ENCODE measurements at places on chromosomes 5 and 9.
A peak's percentile ranks its signal among the peaks of the same experiment; 100 is the strongest.

- DNase-seq: no peak
These were observed 9.7 kb downstream of the NR2F1-AS1 start for GRCh38 chr5:93571114-93571949.

- peak; percentile 65 for DNase-seq
These were observed 66.8 kb downstream of the APBA1 start for GRCh38 chr9:69605406-69605805.

- DNase-seq: no peak
These were observed 27.5 kb downstream of the TSPAN17 start for GRCh38 chr5:176674799-176675198.

- DNase-seq: peak; percentile 96
These were observed at the start of gene DCTN3 for GRCh38 chr9:34620061-34620994. Gene DCTN3, minus strand, starts transcription at chr9:34620495. Its CDS starts 31 bp downstream, at chr9:34620464.

DNA sequence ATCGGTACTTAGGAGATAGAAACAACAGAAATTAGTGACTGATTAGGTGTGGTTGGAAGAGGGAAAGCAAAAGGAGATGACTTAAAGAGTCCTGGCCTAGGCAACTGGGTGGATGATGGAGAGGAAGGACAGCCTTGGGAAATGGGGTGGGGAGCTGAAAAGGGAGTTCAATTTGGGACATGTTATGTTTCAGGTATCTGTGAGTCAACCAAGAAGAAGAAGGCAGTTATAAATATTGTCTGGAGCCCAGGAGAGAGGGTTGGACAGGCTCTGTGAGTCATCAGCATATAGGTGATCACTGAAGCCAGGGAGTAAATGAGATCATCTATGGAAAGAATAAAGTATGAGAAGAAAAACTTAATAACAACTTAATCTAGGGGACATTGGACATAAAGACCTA lies 357.7 kb downstream of the NPR3 start:
- DNase-seq: no peak

DNA sequence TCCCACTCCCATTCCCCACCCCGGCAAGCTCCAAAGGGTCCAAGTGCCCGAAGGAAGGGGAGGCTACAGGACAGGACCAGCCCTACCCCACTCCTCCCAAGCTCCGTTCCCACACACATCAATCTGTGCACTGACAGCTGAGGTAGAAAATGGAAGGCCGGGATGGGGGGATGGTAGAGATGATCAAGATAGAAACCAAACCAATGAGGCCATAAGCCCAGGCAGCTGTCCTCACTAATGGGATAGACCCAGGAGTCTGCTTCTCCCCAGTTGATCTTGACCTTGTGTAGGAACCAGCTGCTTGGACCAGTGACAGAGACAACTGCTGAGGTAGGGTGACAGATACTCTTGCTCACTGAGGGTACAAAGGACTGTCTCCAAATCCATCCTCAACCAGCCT lies 38.6 kb downstream of the B4GALT1 start:
- DNase-seq: no peak

- no peak for DNase-seq
These were observed at the start of gene TOR4A for GRCh38 chr9:137277329-137278041. Gene TOR4A, plus strand, starts transcription at chr9:137277726. Its CDS starts 964 bp downstream, at chr9:137278690.

- DNase-seq: no peak
These were observed 14.5 kb upstream of the RARS1 start for GRCh38 chr5:168471785-168472184.

DNA sequence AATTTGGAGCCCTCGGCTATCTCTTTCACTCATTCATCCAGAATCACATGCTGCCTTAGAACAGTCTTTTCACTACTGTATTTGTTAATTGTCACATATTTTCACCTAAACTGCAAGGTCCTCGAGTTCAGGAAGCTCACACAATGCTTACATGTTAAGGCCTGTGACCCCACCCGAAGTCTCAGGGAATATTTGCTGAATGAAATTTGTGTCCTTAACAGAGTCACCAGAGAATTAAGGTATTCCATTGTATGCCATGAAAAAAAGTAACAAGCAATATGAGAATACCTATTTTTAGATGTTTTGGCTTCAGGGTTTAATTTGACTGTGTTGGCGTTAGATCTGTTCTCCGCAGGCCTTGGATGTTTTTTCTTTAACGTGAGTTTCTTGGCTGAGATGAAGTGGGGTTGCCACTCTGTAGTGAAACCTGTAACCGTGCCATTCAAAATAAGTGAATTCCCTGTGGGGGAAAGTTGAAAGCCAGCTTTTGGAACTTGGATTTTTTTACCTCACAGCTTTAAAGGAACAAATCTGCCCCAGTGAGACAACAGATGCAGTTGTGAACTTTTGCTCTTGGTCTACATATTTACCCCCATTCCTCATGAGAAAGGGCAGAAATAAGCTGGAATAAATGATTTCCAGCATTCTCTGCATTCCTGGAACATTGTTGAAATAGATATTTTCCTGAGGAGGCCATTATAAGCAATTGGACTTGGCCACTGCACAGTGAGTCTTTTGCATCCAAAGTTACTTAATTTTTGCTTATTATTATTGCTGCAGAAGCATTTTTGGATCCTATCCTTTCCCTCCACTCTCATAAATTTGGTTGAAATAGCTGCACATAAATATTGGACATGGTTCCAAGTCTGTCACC lies 35.9 kb upstream of the FBP1 start:
- DNase-seq: no peak

GRCh38 chr5:53219174-53219573 lies 109.6 kb upstream of the MOCS2 start:
- no peak for DNase-seq

DNA sequence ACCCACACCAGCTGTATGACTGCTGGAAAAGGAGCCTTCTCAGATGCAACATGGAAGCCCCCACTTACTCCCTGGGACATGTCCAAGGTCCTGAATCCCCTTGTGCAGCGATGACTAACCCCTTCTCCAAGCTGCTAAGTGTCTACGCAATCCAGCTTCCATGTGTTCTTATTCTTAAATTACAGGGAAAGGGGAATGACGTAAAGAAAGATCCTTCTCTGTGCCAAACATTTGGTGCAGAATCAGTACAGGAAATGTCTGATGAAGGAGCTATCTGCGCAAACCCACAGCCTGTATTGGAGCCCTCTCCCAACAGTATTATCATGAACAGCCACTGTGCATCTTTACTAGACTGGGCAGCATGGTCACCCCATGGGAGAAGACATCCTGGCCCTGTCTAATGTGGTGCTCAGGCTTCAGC lies 183.2 kb downstream of the FRMD3 start:
- DNase-seq: no peak

DNA sequence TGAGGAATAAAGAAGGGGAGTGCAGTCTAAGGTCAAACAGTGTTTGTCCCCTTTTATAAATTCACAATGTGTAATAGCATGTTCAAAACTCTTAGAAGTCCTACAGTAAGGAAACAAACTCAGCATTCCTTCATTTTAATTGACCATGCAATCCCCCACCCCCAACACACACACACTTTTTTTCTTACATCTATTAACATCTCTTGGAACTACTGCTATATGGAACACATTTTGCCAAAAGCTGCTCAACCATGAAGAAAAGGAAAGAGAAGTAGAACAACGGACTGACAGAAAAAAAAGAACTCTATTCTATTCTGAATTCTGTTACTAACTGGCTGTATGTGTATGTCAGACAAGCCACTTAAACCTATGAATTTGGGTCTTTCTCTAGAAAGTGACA lies 2.8 kb upstream of the CTNNAL1 start:
- no peak for DNase-seq

- no peak for DNase-seq
These were observed 981.9 kb upstream of the DMAC1 start for GRCh38 chr9:8781458-8781857.

GRCh38 chr5:133220851-133221674 lies 169.2 kb downstream of the HSPA4 start:
- no peak for DNase-seq

DNA sequence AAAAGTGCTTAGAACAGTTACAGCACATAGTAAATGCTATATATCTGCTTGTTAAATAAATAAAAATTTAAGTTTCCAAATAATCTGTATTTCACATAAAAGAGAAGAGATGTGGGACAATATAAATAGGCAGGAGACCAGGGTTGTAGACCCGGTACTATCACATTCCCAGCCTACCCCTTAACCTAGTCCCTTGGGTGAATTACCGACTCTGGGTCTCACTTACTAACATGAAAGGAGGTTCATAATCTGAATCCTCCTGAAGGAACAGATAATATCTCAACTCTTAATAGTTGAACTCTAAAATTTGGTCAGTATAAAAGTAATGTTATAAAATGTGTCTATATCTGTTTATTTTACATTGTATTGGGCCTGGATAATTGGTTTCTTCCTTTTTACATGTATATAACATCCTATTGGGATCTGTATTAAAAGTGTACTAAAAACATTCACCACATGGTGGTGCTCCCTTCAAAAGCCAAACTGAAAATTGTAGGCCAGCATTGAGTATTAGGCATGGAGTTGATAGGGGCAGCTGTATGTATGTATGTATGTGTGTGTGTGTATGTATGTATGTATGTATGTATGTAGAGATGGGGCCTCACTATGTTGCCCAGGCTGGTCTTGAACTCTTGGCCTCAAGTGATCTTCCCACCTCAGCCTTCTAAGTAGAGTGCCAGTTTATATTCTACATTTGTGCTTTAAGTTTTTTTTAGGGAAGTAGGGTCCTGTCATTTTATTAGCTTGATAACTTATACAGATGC lies 64.2 kb upstream of the ABL1 start:
- peak; percentile 61 for DNase-seq

DNA sequence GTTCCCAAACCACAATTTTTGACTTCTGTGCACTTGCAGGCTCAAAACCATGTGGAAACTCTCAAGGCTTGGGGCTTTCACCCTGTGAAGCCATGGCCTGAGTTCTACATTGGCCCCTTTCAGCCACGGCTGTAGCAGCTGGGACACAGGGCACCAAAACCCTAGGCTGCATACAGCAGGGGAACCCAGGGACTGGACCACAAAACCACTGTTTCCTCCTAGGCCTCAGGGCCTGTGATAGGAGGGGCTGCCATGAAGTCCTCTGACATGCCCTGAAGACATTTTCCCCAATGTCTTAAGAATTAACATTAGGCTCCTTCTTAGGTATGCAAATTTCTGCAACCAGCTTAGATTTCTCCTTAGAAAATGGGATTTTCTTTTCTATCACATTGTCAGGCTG lies 312.1 kb upstream of the TUSC1 start:
- DNase-seq: no peak

DNA sequence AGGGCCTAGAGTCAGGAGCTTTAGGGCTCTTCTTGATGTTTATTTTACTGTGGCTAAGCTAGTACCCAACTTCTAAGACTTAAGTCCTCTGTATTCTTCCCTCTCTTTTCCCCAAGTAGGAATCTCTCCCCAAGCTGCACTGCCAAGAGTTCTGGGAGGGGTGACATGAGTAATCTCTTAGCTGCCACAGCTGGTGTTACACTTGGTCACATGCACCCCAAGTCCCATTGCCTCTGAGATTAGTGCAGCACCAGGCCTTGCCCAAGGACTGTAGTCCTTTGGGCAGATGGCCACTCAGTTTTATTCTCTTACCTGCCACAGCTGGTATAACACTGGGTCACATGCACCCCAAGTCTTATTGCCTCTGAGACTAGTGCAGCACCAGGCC lies 114.7 kb upstream of the RIOK2 start:
- no peak for DNase-seq

DNA sequence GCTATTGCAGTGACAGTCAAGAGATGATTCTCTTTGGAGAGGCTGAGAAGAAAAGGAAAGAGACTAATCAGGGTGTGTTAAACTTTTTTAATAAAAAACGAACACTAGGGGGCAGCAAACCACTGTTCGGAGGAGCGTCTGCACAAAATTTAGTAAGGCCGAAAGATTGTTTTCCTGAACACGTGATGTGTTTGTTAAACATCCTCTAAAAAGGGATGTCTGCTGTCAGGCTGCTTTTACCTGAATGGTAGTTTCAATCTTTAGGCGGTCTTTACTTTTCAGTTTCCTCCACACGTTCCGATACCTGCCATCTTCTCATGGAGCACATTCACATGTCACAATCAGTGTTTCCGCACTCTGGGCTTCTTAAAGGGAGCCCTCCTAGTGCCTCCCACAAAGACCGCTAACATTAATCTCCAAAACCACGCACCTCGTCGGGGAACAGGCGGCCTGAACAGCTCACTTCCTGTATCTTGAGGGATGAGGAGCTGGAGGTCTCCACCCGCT lies 125.2 kb downstream of the GPBP1 start:
- peak; percentile 51 for DNase-seq

DNA sequence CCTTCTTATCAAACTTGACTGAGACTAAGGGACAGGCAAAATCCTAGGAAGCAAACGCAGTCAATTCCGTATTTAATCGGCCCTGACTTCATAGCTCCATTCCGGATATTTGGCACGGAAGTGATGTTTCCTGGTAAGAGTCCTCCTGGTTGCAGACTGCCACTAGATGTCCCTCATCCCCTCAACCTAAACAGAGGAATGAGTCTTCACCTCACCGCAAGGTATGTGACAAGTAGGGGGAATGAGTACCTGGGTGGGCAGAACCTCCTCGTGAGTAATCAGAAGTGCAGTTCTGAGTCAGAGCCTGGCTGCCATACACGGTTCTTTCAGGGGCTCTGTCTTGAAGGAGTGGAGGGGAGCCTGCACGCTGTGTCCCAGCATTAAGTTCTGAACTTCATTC lies 173.6 kb downstream of the MUSK start:
- DNase-seq: no peak

GRCh38 chr5:89968958-89969381 lies 440.6 kb downstream of the CETN3 start:
- DNase-seq: no peak

DNA sequence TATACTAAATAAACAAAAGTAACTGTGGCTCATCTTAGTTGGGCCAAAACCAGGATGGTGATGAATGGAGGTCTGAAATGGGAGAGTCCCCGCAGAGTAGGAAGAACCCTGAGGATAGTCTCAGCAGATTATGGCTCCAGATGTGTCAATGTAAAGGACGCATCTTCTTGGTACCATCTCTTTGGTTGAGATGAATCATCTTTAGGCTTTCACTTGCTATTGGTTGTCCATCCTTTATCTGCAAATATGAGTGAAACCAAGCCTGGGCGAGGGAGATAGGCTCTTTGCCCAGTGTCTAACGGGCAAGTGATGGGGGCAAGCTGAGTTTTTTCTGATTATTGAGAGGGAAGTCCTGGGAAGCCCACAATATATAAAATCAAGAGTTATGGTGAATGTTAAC lies 19.4 kb upstream of the LCP2 start:
- no peak for DNase-seq

- no peak for DNase-seq
These were observed 18.1 kb downstream of the FYB1 start for GRCh38 chr5:39201160-39201780.

DNA sequence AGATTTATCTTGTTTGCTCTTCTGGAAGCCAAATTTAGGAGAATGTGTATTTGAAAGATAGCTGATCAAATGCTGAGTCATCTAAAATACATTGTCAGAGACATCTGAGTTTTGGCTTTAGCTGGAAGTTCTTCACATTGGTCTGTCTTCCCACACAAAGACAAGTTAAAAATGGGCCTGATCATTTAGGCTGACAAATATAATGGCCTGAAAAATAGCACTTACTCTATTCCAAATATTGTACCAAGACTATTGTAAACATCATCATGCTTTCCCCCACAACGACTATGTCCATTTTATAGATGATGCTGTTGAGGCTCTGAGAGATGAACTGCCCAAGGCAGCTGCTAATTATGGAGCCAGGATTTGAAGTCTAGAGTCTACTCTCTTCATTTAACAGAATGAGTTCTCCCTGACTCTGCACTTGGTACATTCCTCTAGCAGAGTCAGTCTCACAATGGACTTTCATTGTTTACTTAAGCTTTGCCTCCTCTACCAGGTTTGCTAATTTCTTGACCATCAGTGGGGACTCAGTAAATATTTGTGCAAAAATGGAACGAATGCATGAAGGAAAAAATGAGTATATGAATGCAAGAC lies 619.4 kb upstream of the KLF4 start:
- DNase-seq: no peak

- DNase-seq: no peak
These were observed 20.9 kb downstream of the OR2Y1 start for GRCh38 chr5:180718810-180719453.

Data from NCI-H2081 (cell line).